ENCODE measurements at places on chromosomes 16 and 17.

DNA sequence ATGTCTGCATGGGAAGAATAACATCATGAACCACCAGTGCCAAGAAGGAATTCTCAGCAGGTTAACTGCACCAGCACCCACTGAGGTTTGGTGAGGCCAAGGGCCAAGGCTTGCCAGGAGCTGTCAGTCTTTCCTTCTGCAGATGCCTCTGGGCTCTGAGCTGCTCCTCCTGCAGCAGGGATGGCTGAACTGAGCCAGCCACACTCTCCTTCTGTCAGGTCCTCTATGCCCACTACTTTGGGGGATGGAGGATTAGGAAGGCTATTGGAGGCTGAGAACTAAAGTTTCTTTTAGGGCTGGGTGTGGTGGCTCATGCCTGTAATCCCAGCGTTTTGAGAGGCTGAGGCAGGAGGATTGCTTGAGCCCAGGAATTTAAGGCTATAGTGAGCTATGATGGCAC, 71.6 kb downstream of the PLXDC1 start:
- no peak for DNase-seq

- DNase-seq: no peak
Observed at GRCh38 chr17:71516149-71516548, 604.7 kb upstream of the SOX9 start.

- DNase-seq: no peak
Observed at GRCh38 chr16:85197611-85198566, 85.6 kb upstream of the CIBAR2 start.

DNA sequence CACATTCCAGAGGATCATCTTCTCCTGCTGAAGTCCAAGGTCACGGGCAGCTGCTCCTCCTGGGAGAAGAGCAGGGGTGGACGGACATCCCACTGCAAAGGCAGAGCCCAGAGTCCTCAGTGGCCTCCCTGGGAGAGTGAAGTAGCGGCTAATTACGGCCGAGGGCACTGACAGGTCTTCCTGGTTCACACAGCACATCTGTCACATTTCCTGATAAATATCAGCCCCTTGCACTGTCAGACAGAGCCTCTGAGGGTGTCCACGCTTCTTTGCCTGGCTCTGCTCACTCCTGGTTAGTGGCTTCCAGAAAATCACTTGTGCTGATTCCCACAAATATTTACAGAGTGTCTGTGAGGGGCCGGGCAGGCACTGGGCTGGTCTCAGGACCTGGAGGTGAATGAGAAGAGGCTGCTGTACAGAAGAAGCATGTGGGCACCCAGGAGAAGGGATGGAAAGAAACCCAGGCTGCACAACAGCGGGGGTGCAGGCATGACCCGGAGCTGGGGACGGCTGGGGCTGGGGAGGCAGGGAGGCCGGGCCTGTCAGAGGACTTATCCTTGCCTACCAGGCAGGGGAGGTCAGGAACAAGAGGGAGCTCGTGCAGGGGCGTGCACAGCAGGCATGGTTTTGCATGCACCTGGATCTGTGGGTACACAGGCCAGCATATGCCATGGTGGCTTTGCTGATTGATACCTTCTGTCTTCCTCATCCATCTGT, 258.2 kb upstream of the TNRC6C start:
- DNase-seq: no peak

DNA sequence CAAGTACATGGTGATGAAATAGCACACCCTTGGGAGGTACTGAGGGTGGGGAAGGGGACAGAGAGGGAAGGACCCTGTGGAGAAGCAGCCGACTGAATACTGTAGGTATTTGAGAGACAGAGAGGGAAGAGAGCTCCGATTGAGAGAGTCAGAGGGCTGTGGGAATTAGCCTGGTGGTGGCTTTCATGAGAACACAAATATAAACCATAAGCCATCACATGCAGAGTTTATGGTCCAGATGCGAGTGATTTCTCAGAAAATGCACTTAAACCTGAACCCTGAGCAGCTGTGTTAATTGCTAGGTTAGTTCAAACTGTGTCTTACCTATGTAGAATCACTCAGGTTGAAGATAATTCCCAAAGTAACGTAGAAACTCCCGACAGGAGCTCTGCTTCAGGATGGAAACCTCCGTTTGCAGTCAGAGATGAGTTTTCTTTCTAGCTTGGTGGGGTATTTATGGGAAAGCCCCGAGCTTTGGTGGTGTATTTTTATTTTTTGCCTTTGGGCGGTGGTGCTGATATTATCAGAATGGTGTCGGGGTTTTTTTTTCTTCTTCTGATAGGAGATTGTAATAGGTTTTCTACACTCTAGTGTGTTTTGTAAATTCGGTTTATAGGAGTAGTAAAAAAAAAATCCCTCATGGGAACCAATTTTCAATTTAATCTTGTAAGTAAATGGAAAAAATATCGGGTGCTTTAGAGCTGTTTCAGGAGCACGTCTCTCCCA, 184.9 kb upstream of the CACNG5 start:
- DNase-seq: no peak

DNA sequence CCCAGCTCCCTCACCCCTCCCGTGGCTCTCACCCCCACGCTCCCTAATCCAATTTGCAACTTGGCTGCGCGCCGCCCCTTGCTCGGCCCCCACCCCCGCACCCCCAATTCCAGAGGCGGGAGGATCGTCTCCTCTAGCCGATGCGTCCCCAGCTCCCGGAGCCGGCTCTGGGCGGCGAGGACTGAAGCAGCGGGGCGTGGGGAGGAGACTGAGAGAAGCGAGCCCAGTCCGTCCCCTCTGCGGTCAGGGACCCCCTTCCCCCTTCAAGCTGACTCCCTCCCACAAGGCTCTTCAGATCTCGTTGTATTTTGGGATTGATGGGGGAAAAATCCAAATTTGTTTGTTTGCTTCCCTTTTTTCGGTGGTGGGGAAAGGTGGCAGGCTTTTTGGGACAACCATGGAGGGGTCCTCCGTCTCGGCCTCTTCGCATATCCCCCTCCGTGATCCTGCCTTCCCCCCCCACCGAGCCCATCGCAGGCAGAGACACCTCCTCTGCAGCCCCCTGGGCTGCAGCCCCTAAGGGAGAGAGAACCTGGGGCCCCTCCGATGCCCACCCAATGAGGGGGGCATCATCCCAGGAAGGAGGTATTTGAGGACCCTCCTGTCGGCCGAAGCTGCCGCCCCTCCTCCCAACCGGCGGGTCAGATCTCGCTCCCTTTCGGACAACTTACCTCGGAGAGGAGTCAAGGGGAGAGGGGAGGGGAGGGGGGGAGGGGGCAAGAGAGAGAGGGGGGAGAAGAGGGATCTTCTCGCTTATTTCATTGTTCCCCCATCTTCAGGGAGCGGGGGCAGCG, 466 bp downstream of the NEUROD2 start:
- DNase-seq: no peak

DNA sequence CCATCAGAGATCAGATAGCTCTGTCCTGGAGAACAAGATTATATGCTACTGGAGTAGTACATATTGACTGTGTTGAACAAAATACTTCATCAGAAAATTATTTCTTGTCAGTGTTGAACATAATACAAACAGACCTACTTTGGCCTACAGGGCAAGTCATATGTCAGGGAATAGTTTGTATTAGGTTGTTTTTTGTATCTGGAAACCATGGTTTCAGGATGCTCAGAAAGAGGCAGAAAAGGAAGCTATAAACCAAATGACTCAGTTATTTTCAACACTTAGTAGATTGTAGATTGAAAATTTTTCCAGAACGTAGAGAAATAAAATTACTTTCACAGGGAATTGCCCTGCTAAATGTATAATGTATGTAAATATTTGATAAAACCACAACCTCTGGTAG, 198.4 kb downstream of the CYB561 start:
- DNase-seq: no peak

All from cerebellar nuclear complex (tissue), 1 donor.